ENCODE measurements at places on chromosomes 7 and 10. TPM values are rescaled to one million over a fixed set of nuclear protein-coding genes. Genes with fewer than 3 reads are reported as not detected.

DNA sequence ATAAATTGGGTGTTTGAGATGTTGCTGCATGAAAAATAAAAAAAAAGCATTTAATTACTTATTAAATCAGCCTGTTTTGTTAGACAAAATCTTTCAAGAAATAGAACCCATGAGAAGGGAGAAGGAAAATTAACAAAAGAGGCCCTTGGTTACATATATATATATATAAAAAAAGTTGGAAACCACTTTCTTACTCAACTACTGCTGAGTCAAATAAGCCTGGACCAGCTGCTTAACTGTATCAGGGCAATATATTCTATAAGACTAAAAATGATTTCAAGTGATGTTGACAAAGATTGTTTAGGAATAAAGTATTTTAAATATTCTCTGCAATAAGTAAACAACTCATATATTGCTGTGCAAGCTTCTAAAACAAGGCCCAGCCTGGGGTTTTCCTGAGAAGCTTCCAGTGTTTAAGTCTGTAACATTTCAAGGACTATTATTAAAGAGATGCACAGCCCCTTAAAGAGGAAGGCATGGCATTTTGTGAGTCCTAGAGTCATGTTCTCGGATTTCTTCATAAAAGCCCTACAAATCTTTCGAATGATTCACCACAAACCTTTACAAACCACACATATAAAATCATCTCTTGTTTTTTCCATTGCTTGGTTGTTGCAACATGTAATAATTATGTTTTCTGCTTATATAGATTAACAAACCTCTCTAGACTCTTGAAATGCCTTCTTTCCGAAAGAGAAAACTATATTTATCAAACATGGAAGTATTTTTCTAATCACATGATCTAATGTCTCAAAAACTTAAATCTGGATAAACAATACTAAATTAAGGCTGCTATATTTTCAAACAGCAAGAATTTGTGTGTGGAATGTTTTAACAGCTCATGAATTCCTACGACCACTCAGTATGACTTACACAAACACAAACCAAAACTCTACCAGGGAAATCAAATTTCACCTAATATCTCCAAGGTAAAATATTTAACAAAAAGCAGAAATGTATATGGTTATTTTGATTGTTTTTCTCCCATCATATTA is 14.3 kb downstream of the JAZF1 start:
- DNase-seq: no peak

HOXA13 gene
- total RNA-seq: not detected

GRCh38 chr10:60955957-60956425 is 12.0 kb upstream of the RHOBTB1 start:
- no peak for DNase-seq

DNA sequence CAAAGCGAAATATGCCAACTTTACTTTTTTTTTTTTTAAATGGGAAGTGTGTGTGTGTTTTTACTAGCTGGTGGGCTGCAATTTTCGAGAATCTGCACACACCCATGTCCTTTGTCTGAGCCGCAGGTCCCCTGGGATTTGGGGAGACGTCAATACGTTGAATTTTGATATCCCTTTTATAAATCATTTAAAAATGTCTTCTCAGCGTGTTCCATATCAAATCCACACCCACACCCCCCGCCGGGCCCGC is 404 bp upstream of the FMC1 start:
- DNase-seq: no peak

HOGA1 gene
- not detected for total RNA-seq

DNA sequence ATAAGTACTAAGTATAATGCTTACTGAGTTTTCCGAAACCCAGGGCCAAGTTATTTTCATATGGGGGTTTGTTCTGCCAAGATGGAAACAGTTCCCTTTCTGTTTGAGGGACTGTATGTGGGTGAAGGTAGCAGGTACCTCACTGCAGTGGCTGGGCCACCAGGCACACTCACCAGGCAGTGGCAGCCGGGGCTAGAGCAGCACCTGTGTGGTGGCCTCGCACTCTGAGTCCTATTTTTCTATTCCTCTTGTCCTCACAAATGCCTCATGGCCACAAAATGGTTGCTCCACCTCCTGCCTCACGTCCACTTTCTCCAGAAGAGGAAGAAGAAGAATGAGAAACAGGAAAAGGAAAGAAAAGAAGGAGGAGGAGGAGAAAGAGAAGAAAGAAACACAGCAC is 167.3 kb upstream of the SHH start:
- DNase-seq: no peak

GPR158 gene
- not detected for total RNA-seq

TLX1 gene
- total RNA-seq: not detected

DNA sequence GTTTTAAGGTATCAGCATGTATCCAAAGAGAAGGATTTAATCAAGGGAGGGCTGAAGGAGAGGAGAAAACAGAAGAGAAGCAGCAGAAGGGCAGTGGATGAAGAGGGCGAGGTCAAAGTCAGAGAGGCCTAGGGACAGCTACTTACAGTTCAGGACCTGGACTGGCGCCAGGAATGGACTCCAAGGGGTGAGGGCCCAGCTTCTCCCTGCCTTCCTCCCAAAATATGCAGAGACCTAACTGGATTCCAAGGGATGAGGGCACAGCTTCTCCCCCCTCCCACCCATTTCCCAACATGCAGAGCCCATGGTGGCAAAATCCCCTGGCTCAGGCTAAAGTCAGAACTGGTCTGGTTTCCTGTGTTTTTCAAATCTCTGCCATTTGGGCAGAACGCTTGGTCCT is 3.4 kb upstream of the TCF7L2 start:
- no peak for DNase-seq

PKD1L1 gene
- total RNA-seq: 0.05 TPM

DNA sequence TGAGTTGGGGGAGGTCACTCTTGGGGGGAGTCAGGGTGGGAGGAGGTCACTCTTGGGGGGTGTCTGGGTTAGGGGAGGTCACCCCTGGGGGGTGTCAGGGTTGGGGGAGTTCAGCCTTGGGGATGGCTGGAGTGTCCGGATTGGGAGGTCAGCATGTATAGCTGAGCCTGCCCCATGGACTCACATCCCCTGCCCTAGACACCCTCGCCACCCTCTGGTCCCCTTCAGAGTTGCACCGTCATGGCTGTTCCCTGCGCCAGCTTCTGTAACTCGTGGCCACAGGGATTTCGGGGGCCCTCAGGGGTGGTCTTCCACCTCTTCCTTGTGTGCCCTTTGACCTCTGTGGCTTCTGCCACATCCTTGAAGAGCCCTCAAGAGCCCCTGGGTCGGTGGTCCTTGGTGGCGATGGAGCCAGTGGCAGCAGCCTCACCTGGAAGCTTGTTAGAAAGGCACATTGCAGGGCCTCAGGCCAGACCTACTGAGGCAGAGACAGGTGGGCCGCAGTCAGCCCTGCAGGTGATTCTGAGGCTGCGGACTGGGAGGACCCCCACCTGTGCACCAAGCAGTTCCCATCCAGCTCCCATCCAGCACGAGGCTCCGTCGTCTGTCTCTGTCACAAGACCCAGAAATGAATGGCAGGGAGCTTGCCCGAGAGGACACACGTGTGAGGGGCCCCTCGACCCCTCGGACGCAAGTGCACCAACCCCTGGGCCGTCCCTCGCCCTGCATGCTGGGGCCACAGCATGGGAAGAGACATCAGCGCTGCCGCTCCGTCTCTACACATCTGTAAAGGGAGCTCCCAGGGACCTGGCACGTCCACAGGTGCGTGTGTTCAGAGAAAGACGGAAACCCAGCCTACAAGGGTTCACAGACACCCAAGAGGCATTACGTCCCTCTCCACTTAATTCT is 44.7 kb upstream of the SUN1 start:
- no peak for DNase-seq

- DNase-seq: no peak
Observed at GRCh38 chr10:59869594-59869940, 36.8 kb downstream of the CCDC6 start.

DKK1 gene
- not detected for total RNA-seq

DNA sequence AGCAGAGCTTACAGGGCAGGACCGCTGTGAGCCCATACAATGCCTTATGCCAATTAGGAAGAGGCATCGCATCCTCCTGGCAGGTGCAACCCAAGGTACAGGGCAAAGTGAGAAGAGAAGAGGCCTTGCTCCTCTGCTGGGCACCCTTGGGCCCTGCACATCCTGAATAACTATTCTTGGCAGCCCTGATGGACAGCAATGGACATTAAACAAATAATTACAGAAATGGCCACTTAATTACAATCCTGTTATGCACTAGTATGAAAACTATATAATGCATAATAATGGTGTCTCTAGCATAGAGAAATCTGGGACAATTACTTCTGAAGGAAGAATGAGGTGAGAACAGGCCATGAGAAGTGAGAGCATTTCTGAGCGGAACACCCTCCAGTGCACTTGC is 83.5 kb downstream of the PLPP4 start:
- DNase-seq: no peak

- no peak for DNase-seq
Observed at GRCh38 chr7:92753614-92754013, 82.8 kb downstream of the CDK6 start.

TAS2R4 gene
- 0.73 TPM for total RNA-seq

DNA sequence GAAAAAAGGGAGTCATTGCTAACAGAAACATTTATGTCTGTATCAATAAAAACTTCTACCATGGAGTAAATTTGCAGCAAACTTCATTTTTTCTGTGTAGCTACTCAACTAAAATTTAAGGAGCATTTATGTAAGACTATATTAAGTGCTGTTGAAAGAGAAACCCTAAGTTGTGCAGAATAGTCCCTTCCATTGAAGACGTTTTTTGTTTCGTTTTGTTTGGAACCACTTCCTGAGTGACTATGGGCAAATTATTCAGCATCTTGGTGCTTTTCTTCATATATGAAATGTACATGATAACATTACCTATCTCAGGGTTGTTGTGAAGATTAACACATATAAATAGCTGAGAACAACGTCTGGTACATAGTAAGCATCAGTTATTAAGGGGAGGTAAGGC is 24.3 kb downstream of the SEM1 start:
- no peak for DNase-seq

ELMO1 gene
- 100 TPM for total RNA-seq

INA gene
- total RNA-seq: 0.13 TPM

- DNase-seq: no peak
Observed at GRCh38 chr10:13993673-13994089, 337.0 kb downstream of the FRMD4A start.

PSMC2 gene
- total RNA-seq: 142 TPM

GHRHR gene
- not detected for total RNA-seq

DNA sequence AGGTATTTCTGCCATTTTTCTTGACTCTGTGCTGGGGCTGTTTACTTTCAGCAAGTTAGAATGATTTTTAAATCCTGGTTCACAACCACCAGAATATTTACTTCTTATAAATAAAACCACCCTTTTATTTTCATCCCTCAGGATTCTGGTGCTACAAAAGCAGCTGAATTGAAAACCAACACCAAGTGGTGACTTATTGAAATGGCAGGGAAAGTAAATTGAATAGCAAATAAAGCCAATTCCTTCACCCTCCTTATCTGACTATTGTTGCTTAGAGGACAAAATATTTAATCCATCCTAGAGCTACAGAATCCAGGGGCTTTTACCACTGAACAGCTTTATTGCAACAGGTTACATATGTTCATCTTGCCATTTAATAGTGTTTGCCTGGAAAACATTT is 828.6 kb upstream of the GHITM start:
- DNase-seq: no peak

- DNase-seq: no peak
Observed at GRCh38 chr7:100556541-100556940, 17.2 kb downstream of the SAP25 start.

DNA sequence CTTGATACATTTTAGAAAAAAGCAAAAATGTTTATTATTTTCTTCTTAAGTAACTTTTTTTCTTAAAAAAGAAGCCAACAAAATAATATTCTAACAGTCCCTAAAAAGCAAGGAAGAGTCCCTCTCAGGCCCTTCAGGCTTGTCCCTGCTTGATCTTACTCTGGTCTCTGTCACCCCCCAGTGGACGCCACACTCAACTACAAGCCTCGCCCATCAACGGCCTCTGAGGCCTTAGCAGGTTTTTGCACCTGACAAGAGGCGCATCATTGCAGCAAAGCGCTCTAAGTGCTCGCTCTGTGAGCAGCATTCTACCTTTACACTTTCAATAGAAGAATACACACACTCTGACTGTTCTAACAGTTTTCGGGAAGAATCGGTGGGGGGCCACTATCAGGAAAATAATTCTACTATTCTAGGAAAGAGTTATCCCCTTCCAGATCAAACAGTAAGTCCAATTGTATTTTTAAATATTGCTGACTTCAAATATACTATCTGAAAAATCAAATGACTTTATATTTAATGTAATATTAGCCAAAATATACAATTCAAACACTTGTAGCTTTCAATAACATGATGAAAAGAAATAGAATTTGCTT is 139.2 kb downstream of the USP6NL start:
- peak; percentile 78 for DNase-seq

DNA sequence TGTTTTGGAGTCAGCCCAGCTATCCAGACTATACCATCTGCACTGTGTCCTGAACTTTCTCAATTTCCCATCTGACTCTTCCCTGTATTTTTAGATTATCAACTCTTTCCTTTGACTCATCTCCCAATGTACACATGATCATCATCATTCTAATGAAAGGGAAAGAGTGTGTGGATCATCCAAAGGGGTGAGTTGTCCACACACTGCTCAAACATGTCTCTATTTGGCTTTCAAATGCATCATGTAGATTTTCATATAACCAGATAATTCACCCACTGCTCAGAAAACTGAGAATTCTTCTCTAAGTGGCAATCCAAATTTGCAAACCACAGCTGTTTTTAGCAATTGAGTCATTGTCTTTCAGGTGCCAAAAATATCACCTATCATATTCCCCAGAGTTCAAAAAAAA is 190.2 kb upstream of the HPS1 start:
- DNase-seq: no peak

- no peak for DNase-seq
Observed at GRCh38 chr7:137862358-137862757, 15.6 kb upstream of the DGKI start.

PNLIP gene
- not detected for total RNA-seq

DNA sequence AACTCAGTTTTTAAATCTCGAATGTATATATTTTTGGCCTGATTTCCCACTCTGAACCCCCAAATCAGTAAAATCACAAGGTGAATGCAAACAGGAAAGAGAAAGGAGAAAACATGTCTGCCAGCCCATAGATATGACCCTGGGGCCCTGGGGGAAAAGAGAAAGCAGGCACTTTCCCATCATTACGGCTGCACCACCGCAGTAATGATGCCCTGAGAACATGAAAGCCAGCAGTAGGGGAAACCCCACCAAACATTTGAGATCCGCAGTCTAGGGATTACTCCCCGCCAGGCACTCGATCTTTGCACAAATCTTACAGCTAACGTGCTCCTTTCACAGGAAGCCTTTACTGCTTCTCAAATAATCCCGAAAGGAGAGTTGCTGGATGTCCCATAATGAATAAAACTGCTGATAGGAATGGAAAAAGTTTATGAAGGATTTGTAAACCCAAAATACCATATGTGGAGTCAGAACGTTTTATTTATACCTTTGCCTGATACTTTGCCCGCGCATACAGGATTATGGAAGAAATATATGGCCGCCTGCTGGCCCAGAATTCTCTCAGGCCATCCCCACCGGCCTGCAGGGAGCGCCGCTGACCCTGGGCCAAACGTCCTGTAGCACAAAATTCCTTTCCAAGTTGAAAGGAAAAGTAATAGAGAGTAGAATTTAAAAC is 180.0 kb upstream of the INHBA start:
- no peak for DNase-seq

All from activated CD4-positive, alpha-beta memory T cell treated with anti-CD3 and anti-CD28 coated beads, Interleukin-2, amount 10 ng/mL, durations not matched to agents 7 days and 5 days (primary cell).